ENCODE measurements at places on chromosomes 6 and 20.

- H3K36me3 ChIP-seq: no peaks in the 10 kb centered on the region
- H3K4me1 ChIP-seq: no peaks in the 10 kb centered on the region
- no peaks in the 10 kb centered on the region for H3K27me3 ChIP-seq
- no peak overlapping the region for H3K27ac ChIP-seq
- DNase-seq: no peak
- H3K4me3 ChIP-seq: no peak overlapping the region
These were observed 155.6 kb downstream of the CD83 start for GRCh38 chr6:14273191-14273590.

DNA sequence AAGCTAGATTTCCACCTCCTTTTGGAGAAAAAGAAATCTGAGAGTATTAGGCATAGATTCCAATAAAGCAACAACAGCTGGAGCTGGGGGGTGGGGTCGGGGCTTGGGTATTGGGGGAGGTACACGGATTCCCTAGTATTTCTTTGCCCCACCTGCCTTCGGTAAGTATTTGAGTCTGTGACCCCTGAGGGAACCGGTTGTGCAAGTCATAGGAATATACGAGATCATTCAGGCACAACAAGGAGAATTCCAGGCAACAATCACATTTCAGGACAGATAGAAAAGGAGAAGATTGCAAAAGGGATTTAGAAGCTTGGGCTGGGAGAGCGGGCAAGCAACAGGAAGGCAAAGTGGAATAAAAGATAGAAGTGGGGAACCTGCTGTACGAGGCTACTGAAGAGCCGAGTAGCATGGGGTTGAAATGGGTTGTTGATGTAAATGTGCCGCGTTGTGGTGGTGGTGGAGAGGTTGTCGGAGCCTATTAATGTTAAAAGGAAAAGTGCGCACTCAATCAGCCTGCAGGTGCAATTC, 148.9 kb downstream of the BCAS1 start:
- peak overlapping the region; percentile 83 for H3K27ac ChIP-seq
- no peaks in the 10 kb centered on the region for H3K36me3 ChIP-seq
- peaks cover 25% of the 10 kb centered on the region for H3K4me1 ChIP-seq
- DNase-seq: no peak
- no peaks in the 10 kb centered on the region for H3K27me3 ChIP-seq

GRCh38 chr6:104986625-104987024, 29.7 kb downstream of the LIN28B start:
- no peak overlapping the region for H3K27ac ChIP-seq
- no peaks in the 10 kb centered on the region for H3K27me3 ChIP-seq
- no peaks in the 10 kb centered on the region for H3K36me3 ChIP-seq
- no peaks in the 10 kb centered on the region for H3K4me1 ChIP-seq
- no peak for DNase-seq

DNA sequence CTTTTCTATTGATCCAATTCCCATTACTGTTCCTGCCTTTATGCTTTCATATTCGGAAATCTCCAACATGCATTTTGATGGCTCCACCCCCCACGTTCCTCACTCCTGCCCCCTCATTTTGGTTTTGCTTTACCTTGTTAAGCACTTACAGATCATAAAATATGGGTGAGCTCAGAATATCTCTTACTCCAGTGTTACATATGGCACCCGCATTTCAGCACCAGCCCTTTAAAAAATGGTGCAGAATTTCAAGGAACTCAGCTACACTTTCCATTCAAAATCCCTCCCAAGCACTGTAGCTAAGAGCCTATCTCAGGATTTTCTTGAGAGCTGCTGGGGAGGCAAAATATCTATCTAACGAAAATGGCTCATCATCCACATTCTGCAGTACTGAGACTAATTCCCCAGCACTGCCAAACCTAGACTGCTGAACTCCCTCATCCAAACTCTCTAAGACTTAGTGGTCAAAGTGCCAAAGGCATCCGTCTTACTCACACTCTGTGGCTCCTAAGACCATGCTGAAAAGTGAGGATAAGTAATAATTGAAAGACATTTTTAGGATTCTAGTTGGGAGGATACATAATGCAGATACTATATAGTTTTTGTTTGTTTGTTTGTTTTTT, 7.8 kb downstream of the SGK1 start:
- no peaks in the 10 kb centered on the region for H3K4me1 ChIP-seq
- H3K36me3 ChIP-seq: no peaks in the 10 kb centered on the region
- H3K27ac ChIP-seq: no peak overlapping the region
- no peak for DNase-seq
- H3K4me3 ChIP-seq: no peak overlapping the region

- DNase-seq: peak; percentile 17
- peak overlapping the region; percentile 48 for H3K4me3 ChIP-seq
- H3K36me3 ChIP-seq: no peaks in the 10 kb centered on the region
- H3K27ac ChIP-seq: no peak overlapping the region
- H3K4me1 ChIP-seq: no peaks in the 10 kb centered on the region
These were observed 39.9 kb downstream of the SLC52A3 start for GRCh38 chr20:728256-728944.

DNA sequence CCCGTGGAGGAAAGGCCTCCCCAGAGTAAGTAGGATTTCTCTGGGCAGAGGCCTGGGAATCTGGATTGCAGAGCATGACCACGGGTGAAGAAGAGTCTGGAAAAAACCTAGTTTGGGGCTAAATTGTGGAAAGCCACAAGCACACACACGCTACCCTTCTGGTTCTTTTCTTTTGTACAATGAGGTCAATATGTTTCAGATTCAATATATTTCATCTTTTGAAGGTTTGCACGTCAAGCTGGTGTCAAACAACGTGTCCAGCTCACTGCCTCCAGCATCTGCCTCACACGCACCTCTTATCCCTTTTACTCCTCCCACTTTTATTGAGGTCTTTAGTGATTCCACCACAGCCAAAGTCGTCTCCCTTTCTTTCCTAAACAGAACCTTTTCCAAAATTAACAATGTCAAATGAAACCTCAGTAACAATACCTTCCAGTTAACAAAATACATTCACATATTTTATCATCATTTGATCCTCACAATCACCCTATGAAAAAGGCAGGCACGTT, 773 bp upstream of the EPB41L2 start:
- DNase-seq: no peak
- peaks cover 26% of the 10 kb centered on the region for H3K4me1 ChIP-seq
- peak overlapping the region; percentile 89 for H3K4me3 ChIP-seq
- H3K27me3 ChIP-seq: no peaks in the 10 kb centered on the region

GRCh38 chr20:23508449-23509229, 17.7 kb downstream of the CST8 start:
- no peak overlapping the region for H3K4me3 ChIP-seq
- H3K4me1 ChIP-seq: no peaks in the 10 kb centered on the region
- DNase-seq: no peak
- no peaks in the 10 kb centered on the region for H3K27me3 ChIP-seq

DNA sequence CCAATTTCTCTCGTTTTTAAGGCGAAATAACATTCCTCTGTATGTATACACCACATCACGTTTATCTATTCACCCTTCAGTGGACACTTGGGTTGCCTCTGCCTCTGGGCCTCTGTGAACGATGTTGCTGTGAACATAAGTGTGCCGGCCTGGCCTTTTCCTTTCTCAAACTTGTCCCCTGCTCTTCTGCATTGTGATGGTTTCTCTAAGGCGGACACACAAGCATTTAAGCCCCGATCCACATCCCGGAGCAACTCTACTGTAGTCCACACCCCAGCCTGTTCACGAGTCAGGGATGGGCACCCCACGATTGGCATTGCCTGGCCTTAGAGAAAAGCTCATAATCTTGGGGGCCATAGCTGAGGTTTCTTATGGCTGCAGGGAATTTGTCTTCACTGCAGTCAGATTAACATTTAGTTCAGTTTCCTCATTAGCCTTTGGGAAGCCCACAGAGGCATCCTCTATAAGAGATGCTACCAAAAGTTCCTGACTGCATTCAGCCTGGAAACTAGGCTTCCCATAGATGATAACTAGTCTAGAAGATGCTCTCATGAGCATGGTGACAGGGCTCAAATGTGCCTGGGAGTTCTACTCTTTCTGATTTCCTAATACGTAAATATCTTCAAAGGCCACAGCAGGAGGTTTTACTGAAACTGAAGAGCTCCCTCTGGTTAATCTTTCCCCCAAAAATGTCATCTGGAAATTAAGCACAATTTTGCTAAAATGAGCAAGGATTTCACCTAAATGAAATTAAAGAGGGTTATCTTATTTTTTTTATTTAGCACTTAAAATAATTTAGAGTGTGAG, 762 bp downstream of the ZC3H12D start:
- H3K27ac ChIP-seq: no peak overlapping the region
- H3K36me3 ChIP-seq: no peaks in the 10 kb centered on the region
- DNase-seq: no peak

DNA sequence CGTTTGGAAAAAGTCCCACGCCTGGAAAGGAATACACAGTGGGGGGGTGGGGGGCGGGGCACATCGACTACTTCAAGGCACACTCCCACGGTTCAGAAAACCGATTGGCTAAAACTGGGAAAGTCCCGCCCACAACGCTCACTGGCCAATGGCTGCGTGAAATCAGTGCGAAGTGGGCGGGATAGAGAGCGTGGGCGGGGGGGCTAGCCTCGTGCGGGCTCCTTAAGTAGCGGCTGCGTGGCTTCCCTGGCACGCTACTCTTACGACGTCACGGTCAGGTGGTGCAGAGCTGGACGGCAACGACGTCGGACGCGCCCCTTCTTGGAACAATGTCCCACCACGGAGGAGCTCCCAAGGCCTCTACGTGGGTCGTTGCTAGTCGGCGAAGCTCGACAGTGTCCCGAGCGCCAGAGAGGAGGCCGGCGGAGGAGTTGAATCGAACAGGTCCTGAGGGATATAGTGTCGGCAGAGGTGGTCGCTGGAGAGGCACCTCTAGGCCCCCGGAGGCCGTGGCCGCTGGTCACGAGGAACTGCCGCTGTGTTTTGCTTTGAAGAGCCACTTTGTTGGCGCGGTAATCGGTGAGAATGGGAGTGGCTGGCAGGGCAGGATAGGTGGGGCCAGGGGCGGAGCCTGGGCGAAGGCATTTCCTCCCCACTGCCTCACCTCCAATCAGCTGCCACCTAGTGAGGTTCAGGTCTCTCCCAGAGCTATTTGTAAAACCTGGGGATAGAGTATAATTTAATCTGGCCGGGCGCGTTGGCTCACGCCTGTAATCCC, at the start of gene DDX43:
DDX43 (plus strand) TSS at position 252 of the 778 bp plus-strand sequence; CDS start at position 330, 78 bp downstream.
- peak within 1 kb of the TSS; percentile 90 for H3K27ac ChIP-seq
- no peaks in the 10 kb centered on the region for H3K27me3 ChIP-seq
- H3K4me1 ChIP-seq: peaks cover 14% of the 10 kb centered on the region
- H3K4me3 ChIP-seq: peak within 1 kb of the TSS; percentile 78

- H3K36me3 ChIP-seq: no peaks in the 10 kb centered on the region
- no peaks in the 10 kb centered on the region for H3K27me3 ChIP-seq
- no peaks in the 10 kb centered on the region for H3K4me1 ChIP-seq
These were observed 220.0 kb upstream of the FOXQ1 start for GRCh38 chr6:1091900-1092299.

GRCh38 chr6:80991316-80991715, 761.2 kb downstream of the TENT5A start:
- DNase-seq: no peak
- H3K4me1 ChIP-seq: no peaks in the 10 kb centered on the region
- H3K4me3 ChIP-seq: no peak overlapping the region
- no peak overlapping the region for H3K27ac ChIP-seq
- H3K27me3 ChIP-seq: no peaks in the 10 kb centered on the region

DNA sequence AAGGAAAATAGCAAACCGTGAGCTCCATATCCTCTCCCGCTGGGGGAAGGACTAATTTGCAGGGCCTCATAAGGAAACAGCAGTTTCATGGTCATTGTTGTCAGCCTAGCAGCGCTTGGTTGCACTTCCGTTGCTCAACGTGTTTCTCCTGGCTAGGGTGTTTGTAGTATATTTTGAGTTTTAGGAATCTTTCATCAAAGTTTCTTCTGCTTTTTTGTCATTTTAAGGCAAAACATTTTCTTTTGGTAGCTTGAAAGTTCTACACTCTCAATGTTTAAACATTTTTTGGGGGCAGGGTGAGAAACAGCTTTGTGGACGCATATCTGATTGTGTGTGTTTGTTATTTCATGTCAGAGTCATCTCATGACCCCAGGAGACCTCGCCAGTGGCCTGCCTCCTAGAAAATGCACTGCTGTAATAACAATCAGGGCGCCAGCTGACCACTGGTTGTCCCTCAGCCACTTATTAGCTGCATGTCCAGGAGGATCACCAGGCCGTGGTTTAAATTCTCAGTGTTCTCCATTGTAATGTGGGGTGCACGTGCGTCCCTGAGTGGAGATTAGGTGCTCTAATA, 20.6 kb downstream of the JARID2 start:
- no peaks in the 10 kb centered on the region for H3K4me1 ChIP-seq
- H3K27ac ChIP-seq: no peak overlapping the region

- H3K4me3 ChIP-seq: no peak overlapping the region
- no peak for DNase-seq
- H3K36me3 ChIP-seq: no peaks in the 10 kb centered on the region
- peaks cover 2% of the 10 kb centered on the region for H3K27me3 ChIP-seq
- H3K27ac ChIP-seq: peak overlapping the region; percentile 39
These were observed 3.1 kb downstream of the COL12A1 start for GRCh38 chr6:75202676-75203131.

DNA sequence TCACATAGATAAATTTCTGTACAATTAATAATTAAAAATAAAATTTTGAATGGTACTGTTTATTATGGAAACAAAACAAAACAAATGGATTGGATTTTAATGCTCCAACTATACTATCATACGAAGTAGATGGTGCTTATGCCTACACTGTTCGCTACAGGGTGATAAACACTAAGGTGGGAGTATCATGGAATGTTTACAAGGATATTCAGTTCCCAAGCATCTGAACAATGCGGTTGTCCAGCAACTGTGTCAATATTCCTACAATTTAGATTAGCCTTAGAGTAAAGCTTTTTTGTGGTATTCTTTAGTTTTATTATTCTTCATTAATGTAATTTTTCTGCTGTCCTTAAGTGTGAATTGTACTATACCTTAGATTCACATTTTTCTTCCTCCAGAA, 105.1 kb downstream of the MMS22L start:
- H3K4me1 ChIP-seq: no peaks in the 10 kb centered on the region
- no peak for DNase-seq
- no peaks in the 10 kb centered on the region for H3K27me3 ChIP-seq
- H3K36me3 ChIP-seq: peaks cover 2% of the 10 kb centered on the region
- H3K4me3 ChIP-seq: no peak overlapping the region

DNA sequence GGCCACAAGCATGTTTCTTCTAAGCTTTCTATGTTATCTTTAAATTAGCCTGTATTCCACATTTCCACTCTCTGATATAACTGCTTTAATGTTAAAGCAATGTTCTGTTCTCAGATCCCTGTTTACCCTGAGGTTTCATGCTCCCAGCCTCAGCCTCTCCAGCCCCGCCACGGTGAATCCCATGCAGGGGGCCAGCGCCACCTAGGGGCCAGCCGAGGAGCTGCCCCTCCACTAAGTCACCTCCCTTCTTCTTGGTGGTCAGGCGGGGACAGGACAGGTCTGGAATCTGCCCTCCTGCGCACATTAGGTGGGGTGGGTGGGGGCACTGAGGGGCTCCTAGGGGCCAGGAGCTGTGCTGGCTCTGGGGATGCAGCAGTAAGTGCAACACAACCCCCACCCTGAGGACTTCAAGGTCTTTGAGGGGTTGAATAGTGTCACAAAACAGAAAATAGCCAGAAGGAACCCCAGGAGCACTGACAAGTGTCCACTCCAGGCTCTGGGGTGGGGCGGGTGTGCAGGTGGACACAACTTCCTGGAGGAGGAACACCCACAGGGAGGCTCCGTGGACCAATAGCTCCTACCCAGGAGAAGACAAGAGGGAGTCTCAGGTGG, 61.6 kb downstream of the RAB44 start:
- H3K4me1 ChIP-seq: peaks cover 3% of the 10 kb centered on the region
- no peak overlapping the region for H3K27ac ChIP-seq
- DNase-seq: no peak

- H3K27ac ChIP-seq: no peak overlapping the region
- H3K4me3 ChIP-seq: no peak overlapping the region
- no peak for DNase-seq
- no peaks in the 10 kb centered on the region for H3K36me3 ChIP-seq
- H3K27me3 ChIP-seq: no peaks in the 10 kb centered on the region
These were observed 131.6 kb upstream of the NEDD9 start for GRCh38 chr6:11363881-11364576.

All from Panc1 (cell line).